ENCODE measurements at places on chromosomes 7 and 10.

- no peak for DNase-seq
Observed at GRCh38 chr10:116752969-116753665, 10.8 kb upstream of the HSPA12A start.

DNA sequence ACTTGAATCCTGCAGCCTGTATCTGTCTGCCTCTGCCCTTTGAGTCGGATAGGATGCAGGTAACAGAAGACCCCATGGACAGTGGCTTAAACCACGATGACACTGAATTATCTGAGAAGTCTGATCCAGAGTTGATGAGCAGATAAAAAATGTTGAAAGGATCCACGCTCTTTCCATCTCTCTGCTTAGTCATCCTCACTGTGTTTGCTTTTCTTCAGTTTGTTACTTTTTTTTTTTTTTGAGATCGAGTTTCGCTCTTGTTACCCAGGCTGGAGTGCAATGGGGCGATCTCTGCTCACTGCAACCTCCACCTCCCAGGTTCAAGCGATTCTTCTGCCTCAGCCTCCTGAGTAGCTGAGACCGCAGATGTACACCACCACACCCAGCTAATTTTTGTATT lies 36.9 kb upstream of the GOLGA7B start:
- no peak for DNase-seq

DNA sequence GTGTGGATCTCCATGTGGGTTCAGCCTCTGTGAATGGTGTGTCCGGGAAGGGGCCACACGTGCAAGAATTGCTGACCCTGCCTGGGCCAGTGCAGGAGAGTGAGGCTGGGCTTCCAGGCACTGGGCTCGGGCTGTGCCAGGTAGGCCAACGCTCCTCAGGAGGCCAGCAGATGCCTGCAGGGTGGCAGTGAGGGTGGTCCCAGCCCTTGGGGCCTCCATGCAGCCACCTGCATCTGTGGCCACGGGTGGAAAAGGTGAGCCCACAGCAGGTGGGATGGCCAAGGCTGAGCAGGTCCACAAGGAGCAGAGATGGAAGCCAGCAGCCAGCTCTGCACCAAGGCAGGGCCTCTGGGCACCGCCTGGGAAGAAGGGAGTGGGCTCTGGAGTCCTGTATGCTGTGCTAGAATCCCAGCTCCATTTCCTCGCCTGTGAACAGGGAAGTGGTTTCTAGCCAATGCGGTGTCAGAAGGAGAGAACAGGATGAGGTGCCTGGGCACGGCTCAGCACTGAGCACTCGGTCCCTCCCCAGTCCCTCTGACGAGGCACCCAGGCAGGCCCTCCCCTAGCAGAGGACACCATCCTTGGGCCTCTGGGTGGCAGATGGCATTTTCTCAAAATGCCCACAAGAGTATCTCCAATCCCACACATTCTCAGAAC lies 31.1 kb upstream of the RET start:
- DNase-seq: no peak

DNA sequence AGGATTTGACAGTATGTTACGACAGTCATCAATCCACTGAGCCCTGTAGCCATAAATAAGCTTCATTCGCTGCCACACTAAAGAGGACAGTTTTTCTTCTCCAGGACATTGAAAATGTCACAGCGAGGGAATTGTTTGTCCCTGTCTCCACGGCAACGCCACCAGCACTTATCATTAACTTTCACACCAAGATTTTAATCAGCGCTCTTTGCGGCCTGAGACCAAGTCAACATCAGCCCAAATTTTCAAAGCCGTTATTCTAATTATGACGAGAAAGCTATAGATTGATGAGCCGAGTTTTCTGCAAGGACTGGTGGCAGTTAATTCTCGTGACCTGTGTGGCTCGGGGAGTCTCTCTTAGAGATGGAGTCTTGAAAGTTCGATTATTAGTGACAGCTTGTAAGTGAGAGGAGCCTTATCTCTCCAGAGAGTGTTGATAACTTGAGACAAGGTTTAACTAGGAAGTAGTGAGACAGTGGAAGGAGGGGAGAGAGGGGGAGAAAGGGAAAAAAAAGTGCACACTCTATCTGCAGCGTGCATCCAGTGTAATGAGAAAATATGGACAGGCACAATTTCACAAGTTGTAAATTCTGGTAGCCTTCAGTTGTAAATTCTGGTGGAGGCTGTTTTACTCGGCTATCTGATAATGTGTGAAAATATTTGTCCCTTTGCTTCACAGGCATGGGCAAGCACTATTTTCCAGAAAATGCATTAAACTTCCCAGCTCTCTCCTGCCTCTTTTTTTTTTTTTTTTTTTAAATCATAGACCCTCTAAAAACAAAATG lies 473.3 kb downstream of the LRMDA start:
- no peak for DNase-seq

DNA sequence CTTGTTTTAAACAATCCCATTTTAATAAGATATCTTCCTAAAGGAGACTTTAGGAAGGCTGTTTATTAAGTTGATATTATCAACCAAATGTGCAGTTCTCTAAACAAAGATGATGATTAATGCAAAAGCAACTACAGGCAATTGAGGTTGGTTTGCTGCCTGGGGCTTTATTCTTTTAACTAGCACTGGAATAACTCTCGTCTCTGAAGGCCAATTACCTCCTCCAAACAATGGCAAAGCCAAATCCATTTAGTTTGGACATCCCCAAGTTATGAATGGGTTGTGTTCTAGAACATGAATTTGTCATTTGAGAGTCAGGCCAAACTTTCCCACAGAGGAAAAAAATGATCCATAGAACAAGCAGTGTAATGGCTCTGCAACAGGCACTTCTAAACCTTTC lies 114.1 kb downstream of the SLC16A9 start:
- no peak for DNase-seq

DNA sequence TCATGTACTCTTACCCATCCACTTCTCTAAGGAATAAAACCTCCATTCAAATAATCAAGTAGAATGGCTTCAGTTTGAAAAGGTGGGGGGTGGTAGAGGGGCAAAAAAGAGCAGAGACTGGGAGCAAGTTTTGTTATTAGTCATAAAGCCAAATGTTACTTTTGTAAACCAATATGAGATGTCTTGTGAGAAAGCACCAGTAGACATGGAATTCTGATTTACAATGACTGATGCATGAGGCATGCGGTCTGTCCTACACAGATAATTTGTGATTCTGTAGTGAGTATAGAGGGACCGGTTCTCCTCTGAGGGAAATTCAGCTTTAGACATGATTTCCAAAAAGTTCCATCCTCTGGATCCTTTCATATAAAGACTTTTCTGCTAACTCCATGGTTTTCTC lies 12.9 kb upstream of the ABCA13 start:
- DNase-seq: no peak

- no peak for DNase-seq
Observed at GRCh38 chr7:142611566-142612236, 137.6 kb upstream of the PRSS1 start.

DNA sequence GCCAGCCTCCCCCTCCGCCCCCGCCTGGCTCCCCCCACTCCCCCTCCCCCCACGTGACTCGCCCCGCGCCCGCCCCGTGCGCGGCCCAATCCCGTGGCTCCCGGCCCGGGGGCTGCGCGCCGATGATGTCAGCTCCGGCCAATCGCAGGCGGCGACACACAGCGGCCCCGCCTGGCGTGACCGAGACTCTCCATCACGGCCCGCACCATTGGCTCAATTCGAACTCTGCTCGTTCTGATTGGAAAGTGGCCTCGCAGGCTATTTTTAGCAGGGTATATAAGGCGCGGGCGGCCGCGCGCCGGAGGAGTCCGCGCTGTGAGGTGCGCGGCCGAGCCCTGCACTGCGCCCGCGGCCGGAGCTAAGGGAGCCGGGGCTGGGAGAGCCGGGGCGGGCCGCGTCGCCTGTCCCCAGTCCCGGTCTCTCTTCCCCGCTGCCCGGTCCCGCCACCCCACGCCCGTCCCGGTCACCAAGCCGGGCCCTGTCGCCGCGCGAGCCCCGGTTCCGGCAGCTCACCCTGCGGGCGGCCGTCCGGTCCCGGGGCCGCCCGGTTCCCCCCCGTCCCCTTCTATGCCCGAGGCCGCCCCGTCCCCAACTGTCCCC lies 342 bp upstream of the KLF6 start:
- DNase-seq: peak; percentile 99

DNA sequence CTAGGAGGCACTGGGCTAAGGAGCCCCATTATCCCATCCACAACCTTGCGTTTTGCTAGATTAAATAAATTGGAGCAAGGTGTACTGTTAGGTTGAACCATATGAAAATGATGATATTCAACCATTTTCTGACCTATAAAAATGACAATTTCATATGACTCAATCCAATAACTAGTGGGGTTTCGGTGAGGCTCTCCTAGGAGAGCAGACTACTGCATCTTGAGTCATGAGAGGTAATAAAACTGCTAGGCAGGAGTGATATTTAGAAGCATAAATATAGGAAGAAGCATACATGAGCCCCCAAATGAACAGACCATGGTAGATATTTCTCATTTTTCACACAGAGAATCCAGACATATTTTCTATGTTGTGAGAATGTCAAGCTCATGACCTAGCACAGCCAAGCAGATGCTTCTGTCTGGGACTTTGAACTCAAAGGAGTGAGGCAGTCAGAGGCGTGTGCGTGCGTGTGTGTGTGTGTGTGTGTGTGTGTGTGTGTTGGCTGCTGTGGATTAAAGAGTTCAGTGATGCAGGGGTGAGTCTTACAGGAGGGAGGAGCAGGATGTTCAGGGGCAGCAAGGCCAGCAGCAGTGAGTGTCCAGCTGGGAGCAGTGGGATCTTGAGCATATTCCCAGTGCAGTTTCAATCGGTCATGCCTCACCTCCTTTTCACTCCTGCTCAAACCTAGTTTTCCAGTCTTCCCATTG lies 17.8 kb upstream of the WDR11 start:
- no peak for DNase-seq

GRCh38 chr10:35448687-35449662 lies 112.7 kb downstream of the CCNY start:
- DNase-seq: no peak

- DNase-seq: no peak
Observed at GRCh38 chr10:66804962-66805361, 120.9 kb upstream of the LRRTM3 start.

DNA sequence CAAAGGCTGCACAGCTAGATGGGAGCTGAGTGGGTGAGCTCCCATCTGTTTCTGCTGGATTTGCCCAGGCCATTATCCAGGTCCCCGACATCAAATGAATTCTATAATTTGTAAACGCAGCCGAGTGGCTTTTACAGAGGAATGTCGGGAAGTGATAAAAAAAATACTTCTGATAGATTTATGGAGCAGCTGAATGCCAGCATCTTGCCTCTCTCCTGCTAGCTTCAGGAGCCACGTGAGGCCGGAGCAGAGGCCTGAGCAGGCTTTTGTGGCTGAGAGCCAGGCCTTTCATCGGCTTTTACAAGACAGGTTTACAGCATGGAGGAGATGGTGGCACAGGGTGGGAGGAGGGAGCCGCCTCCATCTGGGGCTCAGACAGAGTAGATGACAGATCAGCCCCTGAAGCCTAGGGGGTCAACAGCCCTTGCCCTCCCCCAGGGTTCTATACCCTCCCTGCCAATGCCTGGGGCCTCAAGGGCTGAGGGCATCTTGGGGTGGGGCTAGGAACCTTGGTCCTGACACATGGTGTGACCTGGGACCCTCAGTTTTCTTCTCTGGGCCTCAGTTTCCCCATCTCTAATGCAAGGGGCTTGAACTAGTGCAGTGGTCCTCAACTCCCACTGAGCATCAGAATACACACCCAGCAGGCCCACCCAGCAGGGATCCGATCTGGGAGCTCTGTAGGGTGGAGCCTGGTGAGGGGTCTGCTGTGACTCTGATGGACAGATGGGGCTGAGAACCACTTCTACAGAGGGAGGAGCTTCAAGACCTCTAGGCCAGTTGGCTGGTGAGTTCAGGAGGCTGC lies 44.2 kb upstream of the PCBD1 start:
- DNase-seq: no peak

DNA sequence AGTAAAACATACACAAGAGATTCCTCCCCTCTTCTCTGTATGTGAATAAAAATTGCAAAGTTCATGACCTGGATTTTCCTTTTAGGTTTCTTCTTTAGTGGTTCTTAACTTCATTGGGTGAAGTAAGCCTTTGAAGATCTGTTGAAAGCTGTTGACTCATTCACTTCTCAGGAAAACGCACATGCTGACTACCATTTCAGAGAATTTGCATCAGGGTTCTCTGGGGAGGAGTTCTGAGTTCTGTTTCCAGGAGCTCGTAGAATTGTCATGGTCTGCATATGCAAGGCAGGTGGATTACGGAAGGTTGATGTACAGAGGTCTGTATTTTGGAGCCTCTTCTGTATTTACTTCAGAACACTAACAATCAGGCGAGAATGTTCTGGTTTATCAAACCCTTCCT lies 962 bp upstream of the SLC26A4 start:
- peak; percentile 15 for DNase-seq

DNA sequence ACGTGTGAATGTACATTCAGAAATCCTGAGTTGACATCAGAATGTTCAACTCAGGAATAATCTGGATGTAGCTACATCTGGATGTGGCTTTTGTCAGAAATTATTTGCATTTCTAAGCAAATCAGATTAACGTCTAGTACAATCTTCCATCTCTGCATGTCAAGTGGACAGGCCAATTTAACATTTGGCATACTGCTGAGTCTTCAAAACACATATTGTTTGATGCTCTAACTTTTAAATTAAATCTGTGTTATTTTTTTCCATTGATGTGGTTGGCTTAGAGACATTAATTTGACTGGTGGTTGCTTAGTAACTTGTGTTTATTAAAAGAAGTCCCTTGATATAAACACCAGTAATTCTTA lies 3.4 kb downstream of the STAMBPL1 start:
- no peak for DNase-seq

- DNase-seq: no peak
Observed at GRCh38 chr10:114313139-114313538, 74.1 kb downstream of the VWA2 start.

DNA sequence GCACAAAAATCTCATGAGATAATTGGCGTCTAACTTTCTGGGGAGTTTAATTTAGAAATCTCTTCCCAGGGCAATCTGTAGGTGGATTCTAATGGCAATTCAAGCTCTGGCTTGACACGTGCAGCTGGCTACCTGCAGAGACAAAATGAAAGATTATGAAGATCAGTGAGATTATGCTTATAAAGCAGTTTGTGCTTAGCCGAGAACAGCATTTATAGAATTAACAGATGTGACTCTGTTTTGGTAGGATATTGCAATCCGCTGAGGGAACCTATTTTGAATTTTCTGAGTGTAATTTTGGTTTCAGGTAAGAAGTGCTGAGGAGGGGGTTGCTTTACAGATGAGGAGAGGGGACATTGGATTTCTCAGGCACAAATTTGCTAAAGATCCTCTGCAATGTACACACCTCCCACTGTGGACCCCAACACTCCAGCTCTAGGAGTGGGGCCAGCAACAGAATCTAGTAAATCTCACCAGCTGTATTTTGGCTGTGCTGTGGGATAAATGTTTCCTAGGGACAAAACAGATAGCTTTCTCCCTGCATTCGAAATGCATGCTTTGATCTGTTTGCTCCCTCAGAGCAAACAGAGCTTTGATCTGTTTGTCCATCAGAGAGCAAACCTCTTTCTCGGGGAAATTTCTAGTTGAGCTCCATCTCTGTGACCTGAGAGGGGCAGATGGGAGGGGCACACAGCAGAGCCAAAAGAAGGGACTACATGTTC lies 7.4 kb downstream of the GJD4 start:
- DNase-seq: no peak

GRCh38 chr10:102800611-102801335 lies 36.4 kb downstream of the CYP17A1 start:
- no peak for DNase-seq
